ENCODE measurements at places on chromosomes 1 and 21. TPM values are rescaled to one million over a fixed set of nuclear protein-coding genes. Genes with fewer than 3 reads are reported as not detected.

Gene GPR37L1
- not detected for total RNA-seq

Gene PLD5
- total RNA-seq: 1.4 TPM

Gene DCDC2B
- not detected for total RNA-seq

Gene CNIH3
- 5.3 TPM for total RNA-seq

Gene CRYAA
- not detected for total RNA-seq

Gene TCHHL1
- not detected for total RNA-seq

Gene KIF21B
- 14.1 TPM for total RNA-seq

Gene S100A12
- total RNA-seq: not detected

Gene OPTC
- 0.30 TPM for total RNA-seq

Gene ERG
- total RNA-seq: 0.37 TPM

Gene TFF3
- total RNA-seq: 9.2 TPM

Gene ATP6V1G3
- not detected for total RNA-seq

Gene ICOSLG
- 0.96 TPM for total RNA-seq

Gene CFHR2
- total RNA-seq: not detected

Gene SPATA21
- 0.07 TPM for total RNA-seq

Gene MYOC
- not detected for total RNA-seq

Gene STPG1
- total RNA-seq: 13.8 TPM

Gene CASQ1
- 4.4 TPM for total RNA-seq

Gene SAMD13
- total RNA-seq: 3.1 TPM

All from H7 (cell line).